ENCODE measurements at places on chromosomes 2 and 18.

GRCh38 chr18:68426731-68427315, 288.1 kb downstream of the TMX3 start:
- DNase-seq, result no peak

GRCh38 chr18:65706646-65707045, 44.2 kb upstream of the CDH7 start:
- no peak for DNase-seq

DNA sequence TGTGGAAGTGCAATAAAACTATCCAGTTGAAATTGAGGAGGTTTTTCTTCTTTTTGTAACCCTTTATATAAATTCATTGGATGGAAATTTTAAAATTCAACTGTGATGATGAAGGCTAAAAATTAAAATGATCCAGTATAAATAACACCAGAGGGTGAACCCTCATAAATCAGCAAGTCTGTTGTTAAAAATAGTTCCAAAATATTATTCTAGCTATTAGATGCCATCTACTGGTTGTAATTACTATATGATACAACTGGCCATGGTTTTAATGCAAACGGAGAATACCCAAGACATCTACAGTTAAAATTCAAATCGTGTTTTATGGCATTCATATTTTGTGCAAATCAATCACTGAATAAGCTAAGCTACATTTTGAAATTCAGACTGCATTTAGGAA, 53.8 kb downstream of the TMEM200C start:
- no peak for DNase-seq

DNA sequence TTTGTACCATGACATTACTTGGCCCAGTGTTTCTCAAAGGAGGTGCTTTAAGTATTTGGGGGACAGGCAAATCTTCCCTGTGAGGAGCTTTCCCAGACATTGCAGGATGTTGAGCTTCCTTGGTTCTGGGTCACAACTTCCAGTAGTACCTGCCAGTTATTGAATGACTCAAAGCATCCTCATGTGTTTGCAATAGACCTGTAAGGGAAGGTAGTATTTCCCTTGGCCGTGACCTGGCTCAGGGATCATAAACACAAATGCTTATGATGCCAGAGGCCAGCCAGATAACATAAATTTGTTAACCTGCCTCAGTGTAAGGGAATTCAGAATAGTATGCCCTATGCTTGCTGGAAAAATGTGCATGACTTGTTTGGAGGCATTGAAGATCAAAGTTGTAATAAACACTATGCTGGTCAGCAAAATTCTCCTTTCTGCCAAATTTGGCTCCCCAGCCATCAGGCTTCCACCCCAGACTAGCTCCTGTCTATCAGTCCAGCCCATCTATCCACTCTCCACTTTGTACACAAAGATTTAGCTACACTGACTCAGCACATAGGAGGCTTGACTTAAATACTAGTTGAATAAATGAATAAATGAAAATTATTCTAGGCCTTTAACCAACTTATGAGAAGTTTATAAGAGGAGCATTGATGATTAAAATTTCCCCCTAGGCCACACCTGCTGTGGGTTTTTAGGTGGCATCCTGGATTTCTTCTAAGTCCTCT, 102.0 kb upstream of the EFEMP1 start:
- no peak for DNase-seq

GRCh38 chr2:29479401-29479800, 364.2 kb downstream of the CLIP4 start:
- no peak for DNase-seq

DNA sequence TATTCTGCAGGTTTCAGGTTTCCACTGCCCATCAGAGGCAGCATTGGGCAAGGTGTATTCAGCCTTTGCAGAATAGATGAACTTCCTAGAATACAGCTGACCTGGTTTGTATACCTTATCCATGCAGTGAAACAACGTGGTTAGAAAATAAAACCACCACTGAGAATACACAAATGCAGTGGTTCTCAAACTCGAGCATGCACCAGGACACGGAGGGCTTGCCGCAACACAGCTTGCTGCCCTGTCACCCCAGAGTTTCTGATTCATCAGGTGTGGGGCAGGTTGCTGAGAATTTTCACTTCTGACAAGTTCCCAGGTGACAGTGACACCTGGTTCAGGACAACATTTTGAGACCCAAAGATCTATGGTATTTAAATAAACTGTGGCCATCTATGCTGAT, 23.4 kb upstream of the C1D start:
- no peak for DNase-seq

- DNase-seq, result no peak
Observed at GRCh38 chr2:239269173-239269885, 131.5 kb downstream of the HDAC4 start.

- no peak for DNase-seq
Observed at GRCh38 chr18:79786304-79786703, 11.4 kb upstream of the KCNG2 start.

DNA sequence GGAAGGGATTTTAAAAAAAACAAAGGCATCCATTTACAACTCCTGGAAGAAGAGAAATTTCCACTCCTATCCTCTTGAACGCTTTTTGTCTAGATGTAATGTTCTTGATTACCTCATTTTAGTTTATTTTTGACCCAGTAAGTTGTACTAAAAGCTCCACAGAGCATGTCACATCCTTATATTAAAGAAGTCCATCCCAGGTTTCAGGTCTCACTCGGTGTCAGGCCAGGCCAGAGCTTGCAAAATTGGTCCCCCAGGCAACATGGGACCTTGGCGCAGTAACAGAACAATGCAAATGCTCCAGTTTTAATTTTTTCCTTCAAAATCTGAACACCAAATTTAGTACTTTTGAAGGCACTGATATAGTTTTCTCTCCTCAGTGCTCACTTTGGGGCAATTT, 218.4 kb upstream of the REV1 start:
- DNase-seq, result no peak

GRCh38 chr18:27582760-27583412, 397.8 kb upstream of the CHST9 start:
- no peak for DNase-seq

DNA sequence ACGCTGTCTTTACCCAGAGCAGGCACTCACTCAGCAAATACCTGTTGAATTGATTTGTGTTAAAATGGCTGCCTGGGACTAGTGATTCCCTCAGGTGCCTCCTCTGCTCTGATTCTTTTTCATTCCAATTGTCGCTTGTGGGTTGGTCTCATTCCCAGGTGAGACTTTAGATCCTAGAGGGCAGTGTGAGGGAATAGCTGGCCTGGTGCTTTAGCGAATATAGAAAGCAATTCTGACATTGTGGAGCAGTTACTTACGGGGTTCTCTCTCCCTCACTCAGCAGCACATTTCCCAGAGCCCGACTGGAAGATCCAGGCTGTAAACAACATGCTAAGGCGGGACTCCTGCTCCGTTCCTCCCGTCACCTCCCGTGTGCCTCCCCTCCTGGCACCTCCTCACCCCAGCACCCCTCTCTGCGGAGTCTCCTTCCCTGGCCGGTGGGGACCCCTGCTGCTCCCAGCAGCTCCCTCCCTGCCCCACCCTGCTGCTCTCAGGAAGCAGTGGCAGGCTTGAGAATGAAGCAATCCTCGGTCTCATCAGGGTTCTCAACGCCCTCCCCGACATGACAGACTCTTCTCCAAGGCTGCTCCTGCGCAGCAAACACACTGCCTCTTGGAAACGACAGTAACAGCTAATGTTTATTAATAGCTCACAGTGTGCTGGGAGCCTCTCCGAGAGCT, 26.9 kb downstream of the CELF4 start:
- DNase-seq, result no peak

- no peak for DNase-seq
Observed at GRCh38 chr2:71064110-71064611, 4.3 kb upstream of the NAGK start.

- DNase-seq, result no peak
Observed at GRCh38 chr2:134610871-134611270, 107.9 kb downstream of the TMEM163 start.

DNA sequence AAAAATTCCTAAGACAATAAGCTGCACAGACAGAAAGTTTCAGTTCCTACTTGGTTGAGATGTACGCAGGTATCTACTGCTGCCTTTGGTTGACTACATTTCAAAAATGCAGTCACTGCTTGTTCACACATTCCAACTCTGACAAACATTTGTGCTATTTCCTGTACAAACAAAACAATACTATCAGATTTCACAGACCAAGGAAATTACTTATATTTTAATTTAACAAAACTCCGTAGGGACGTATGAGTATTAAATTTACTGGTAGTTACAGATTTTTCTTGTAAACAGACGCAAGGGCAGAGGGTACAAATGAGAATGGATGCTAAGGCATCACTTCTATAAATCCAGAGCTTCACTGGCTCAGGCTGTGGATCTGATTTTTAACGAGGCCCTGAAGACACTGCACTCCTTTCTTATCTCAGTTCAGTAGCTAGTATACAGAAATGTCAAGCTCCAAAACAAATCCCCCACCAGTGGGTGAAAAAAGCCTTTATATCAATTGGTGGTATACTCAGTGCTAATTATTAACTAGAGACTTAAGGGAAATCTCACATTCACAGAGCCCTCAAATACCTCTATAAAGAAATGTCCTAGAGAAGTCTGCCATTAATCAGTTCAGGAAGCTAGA, 31.7 kb upstream of the TTC32 start:
- no peak for DNase-seq

- no peak for DNase-seq
Observed at GRCh38 chr2:164146441-164146840, 410.6 kb upstream of the FIGN start.

DNA sequence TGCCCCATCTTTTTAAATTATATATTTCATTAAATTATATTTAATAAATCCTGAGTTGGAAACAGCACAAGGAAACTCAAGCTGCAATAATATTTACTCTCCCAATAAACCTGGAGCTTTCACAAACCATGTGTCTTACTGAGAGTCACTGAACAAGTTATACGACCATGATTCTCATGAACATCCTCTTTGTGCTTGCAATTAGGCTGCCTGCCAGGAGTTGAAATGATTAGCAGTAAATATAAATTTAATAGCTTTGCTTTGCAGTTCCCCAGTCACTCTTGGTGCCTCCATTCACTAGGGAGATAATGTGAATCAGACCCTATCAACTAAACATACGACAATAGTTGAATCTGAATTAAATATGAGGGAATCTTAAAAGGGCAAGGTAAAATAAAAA, 905.1 kb downstream of the NRXN1 start:
- peak; percentile 7 for DNase-seq

DNA sequence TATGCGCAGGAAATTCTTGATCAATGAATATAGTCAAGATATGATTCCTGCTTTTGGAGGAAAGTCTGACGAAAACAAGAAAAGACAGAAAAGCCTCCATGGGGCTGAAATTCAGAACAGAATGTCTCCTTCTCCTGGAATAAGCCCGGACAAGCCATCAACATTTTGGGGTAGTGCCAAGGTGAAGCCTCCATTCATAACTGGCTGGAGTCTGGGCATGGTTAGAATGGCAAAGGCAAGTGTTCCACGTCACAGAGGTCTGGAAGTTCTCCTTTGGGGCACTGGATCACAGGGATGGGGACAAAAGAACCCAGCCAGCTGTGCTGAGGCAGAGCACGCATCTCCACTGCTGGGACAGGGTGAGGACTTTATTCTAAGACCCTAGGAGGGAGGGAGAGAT, 505.7 kb downstream of the CMPK2 start:
- no peak for DNase-seq

GRCh38 chr18:52468496-52468895, 128.5 kb downstream of the DCC start:
- DNase-seq, result no peak

- DNase-seq, result peak; percentile 60
Observed at GRCh38 chr18:47985866-47986265, 55.4 kb upstream of the SMAD2 start.

DNA sequence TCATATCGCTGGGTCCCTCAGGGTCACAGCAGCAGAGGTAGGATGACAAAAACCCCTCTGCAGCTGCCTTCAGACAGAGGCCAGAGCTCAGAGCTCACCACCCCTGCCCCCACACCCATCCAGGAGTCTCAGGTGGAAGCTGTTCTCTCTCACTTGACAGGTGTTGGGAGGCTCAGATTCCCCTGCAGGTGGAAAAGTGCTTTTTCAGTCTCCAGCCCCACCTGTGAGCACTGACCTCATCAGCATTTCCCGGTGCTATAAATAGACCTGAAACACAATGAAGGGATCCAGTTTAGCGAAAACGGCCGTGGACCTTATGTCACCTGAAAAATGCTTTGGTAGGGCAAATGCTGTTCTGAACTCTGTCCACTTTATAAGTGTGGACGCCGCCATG, 254.9 kb downstream of the NDUFA10 start:
- no peak for DNase-seq

DNA sequence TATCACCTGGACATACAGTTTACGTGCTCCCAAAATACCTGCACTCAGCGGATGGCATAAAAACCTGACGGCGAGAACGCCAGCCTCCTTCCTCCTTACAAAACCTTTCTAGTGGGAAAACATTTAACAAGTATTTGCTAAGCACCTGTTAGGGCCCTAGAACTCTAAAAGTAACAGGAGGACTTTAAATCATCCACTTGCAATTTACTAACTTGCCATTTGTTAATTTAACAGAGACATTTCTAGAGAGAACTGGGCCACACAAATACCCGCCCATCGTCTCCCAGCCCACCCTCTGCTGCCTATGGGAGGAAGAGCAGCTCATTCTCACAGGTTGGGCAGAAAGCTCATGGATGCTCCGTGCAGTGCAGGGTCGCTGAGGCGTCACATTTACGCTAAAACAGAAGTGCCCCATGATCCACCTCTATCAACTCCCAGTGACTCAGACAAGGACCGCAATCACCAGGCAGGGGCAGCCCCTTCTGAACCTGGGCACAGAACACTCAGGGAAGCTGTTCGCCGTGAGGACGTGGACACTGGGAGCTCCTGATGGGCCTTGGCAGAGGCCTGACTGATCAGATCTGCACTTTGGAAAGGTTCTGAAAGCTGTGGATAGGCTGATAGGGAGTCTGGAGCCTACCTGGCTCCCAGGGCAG, 106.9 kb downstream of the HDAC4 start:
- DNase-seq, result peak; percentile 45

DNA sequence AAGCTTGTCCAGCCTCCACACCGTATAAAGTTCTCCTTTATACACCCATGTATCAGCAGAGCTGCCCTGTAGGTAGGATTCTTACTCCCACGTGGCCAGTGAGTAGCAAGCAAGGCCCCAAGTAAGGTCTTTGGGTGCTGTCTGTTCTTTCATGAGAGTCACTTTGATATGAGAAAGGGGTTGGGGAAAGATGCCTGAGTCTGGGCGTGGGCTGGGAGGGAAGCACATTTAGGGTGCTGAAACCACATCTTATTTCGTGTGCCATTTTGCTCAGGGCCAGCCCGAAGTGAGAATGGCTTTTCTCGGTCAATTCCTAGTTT, 436 bp upstream of the ITPRIPL1 start:
- peak; percentile 52 for DNase-seq

DNA sequence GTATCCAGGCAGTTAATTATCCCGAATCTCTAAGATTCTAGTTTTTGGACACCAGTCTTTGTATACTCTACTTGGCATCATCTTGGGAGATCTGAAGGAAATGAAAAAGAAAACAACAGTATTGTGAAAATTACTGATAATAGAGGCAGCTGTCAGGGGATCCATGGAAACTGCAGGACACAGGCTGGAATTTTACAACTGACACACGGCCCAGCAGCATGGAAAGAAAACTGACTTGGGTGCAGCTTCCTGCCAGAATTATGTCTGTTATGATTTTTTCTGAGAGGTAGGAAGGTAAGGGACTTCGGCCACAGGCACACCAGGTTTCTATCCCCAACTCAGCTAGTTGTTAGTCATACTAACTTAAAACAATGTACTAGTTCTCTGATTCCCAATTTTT, 57.7 kb upstream of the ERBB4 start:
- no peak for DNase-seq

- DNase-seq, result no peak
Observed at GRCh38 chr2:205161156-205161839, 521.0 kb upstream of the NRP2 start.

Measured in hematopoietic multipotent progenitor cell treated with erythropoietin and hydrocortisone succinate and interleukin-3 and kit ligand, for 4 days (in vitro differentiated cells).